ENCODE measurements at places on chromosomes 4 and X.
A peak's percentile ranks its signal among the peaks of the same experiment; 100 is the strongest.

GRCh38 chr4:182604161-182604622, 313.0 kb downstream of the DCTD start:
- no peak overlapping the region for H3K4me3 ChIP-seq
- H3K4me1 ChIP-seq = no peaks in the 10 kb centered on the region
- DNase-seq = no peak
- H3K27me3 ChIP-seq = no peaks in the 10 kb centered on the region

DNA sequence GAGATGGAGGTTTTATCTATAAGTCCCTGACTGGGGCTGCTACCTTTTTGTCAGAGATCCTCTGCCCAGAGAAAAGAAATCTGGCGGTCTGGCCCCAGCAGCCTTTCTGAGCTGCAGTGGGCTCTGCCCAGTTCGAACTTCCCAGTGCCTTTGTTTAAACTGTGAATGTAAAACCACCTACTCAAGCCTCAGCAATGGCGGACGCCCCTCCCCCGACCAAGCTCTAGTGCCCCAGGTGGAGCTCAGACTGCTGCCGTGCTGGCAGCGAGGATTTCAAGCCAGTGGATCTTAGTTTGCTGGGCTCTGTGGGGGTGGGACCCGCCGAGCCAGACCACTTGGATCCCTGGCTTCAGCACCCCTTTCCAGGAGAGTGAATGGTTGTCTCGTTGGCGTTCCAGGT, 121.8 kb downstream of the TSPAN5 start:
- no peak for DNase-seq
- no peaks in the 10 kb centered on the region for H3K4me1 ChIP-seq
- H3K4me3 ChIP-seq = no peak overlapping the region

DNA sequence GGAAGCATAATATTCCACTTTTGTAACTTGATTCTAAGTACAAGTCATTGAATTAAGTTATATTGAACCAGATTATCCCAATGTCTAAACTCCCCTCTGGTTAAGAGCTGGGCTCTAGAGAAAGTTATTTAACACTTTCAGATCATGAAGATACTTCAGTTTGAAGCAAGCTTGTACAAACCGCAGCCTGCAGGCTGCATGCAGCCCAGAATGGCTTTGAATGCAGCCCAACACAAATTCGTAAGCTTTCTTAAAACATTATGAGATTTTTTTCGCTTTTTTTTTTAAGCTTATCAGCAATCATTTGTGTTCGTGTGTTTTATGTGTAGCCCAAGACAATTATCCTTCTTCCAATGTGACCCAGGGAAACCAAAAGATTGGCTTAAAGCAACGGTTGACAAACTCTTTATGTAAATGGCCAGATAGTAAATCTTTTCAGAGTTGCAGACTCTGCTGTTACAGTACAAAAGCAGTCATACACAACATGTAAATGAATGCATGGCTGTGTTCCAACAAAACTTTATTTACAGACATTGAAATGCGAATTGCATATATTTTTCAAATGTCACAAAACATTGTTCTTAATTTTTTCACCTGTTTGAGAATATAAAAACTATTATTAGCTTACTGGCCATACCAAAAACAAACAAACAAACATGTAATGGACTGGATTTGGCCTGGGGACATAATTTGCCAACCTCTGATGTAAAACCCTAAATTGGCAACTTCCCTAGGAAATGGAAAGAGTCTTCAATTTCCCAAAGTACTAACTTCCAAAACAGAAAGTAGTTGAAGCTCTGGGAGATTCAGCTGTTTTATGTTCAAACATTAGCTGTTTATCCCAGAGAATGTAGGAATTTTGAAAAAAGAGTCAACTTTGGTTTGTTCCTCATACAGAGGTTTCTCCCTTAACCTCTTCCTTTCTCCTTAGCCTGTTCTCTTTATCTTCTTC, 201.1 kb upstream of the MBNL3 start:
- H3K4me3 ChIP-seq = no peak overlapping the region
- H3K36me3 ChIP-seq = no peaks in the 10 kb centered on the region
- H3K27ac ChIP-seq = no peak overlapping the region

DNA sequence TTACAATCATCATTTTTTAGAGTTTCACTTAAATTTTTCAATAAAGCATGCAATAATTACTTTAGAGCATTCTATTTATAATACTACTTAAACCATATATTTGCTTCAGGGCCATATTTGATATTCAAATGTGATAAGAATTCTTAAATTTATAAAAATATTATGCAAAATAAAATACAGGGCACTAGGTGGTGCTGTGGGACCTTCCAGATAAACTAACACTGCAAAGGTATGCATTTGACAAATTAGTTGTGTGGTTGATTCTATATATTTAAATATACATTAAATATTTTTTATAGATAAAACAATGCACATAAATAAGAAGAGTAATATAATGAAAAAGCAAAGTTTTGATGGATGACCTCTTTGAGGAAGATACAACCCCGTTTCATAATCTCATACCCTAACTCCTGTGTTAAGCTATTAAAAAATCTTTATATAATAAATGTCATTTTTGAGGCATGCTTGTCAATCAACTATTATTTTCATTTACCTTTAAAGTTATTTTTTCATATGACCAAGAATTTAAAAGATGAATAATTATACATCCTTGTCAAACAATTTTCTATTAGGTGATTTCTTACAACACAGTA, 128.4 kb downstream of the REELD1 start:
- H3K36me3 ChIP-seq = no peaks in the 10 kb centered on the region
- H3K4me1 ChIP-seq = peaks cover 31% of the 10 kb centered on the region
- DNase-seq = peak; percentile 57
- H3K27ac ChIP-seq = no peak overlapping the region
- H3K27me3 ChIP-seq = no peaks in the 10 kb centered on the region
- H3K4me3 ChIP-seq = no peak overlapping the region

- no peak overlapping the region for H3K27ac ChIP-seq
- H3K27me3 ChIP-seq = no peaks in the 10 kb centered on the region
- peaks cover 5% of the 10 kb centered on the region for H3K36me3 ChIP-seq
- no peaks in the 10 kb centered on the region for H3K4me1 ChIP-seq
- no peak overlapping the region for H3K4me3 ChIP-seq
Measured at GRCh38 chr4:87144356-87144755, 76.1 kb downstream of the KLHL8 start.

GRCh38 chr4:172680691-172681090, 487.9 kb upstream of the GALNT7 start:
- H3K27me3 ChIP-seq = no peaks in the 10 kb centered on the region
- no peak overlapping the region for H3K4me3 ChIP-seq
- no peaks in the 10 kb centered on the region for H3K36me3 ChIP-seq
- DNase-seq = no peak
- H3K4me1 ChIP-seq = no peaks in the 10 kb centered on the region

DNA sequence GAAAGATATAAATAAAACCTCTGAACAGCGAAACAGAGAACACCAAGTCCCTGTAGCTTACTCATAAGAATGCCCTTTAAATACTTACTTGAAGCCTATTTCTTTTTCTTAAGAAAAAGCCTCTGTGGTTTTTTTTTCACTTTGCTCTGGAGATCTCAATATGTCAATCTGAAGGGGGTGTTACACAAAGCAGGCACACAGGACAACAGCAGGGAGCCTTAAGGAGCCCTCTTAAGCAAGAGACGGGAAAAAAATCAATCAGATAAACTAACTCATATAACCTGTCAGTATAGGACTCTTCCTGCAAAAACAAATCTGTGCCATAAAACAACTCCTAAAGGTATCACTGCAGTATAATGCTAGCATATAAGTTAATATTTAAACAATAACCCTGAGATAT, 611.1 kb upstream of the ATOH1 start:
- no peak overlapping the region for H3K4me3 ChIP-seq
- no peak overlapping the region for H3K27ac ChIP-seq
- no peaks in the 10 kb centered on the region for H3K36me3 ChIP-seq

DNA sequence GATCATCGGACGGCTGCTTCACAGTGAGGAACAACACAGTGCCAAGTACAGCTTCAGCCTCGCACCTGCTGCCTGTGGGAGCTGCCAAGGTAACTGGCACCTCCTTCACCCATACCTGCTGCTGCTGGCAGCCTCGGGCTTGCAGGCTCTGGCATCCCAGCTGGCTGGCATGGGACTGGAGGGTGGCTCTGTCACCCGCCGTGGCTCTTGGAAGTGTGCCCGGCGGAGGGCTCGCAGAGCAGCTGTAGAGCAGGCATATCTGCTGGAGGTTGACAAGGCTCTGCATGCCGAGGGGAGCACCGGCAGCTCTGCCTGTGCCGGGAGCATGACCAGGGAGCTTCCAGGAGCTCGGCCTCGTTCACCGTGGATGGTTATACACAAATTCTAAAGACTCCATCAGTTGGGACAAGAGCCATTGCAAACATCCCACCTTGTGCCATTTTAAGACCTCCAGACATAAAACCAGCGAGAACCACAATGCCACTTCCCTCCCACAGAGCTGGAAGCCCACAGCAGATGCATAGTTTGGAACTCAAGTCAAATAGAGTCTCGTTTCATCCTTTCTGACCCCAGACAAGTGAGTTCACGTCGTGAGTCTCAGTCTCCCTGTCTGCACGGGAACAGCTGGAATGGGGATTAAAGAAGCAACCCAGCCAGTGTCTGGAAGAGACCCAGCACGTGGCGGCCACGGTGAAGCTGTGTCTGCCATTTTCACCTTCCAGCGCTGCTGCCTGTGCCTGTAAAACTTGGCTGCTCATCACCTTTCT, 84.3 kb upstream of the PSAPL1 start:
- no peaks in the 10 kb centered on the region for H3K36me3 ChIP-seq
- DNase-seq = no peak
- H3K27me3 ChIP-seq = peaks cover 94% of the 10 kb centered on the region
- H3K27ac ChIP-seq = no peak overlapping the region
- H3K4me1 ChIP-seq = no peaks in the 10 kb centered on the region

GRCh38 chr4:66273110-66273509, 602.8 kb upstream of the EPHA5 start:
- H3K4me1 ChIP-seq = no peaks in the 10 kb centered on the region
- H3K36me3 ChIP-seq = no peaks in the 10 kb centered on the region

- no peaks in the 10 kb centered on the region for H3K36me3 ChIP-seq
- H3K27me3 ChIP-seq = no peaks in the 10 kb centered on the region
- no peak overlapping the region for H3K27ac ChIP-seq
- H3K4me3 ChIP-seq = peak overlapping the region; percentile 19
- no peaks in the 10 kb centered on the region for H3K4me1 ChIP-seq
Measured at GRCh38 chr4:165610679-165611437, 232.1 kb downstream of the CPE start.

DNA sequence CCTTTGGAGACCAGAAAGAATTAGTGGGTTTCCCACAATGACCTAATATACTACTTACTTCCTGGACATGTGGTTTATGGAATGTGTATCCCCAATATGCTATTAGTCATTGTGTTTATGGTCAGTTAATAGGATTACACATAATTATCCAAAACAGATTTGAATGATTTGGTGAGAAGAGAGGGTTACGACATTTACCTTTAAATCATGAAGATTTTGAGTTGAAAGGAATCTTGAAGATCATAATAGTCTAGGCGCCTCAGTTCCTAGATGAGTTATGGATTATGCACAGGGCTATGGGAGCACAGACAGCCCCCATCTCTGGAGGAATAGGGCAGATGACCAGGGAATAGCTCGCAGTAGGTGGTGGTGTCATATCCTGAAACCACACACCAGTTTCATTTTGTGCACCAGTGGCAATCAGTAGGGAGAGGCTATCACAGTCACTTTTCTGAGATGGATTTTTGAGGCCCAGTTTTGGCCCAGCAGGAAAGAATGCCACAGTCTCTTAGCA, 61.3 kb downstream of the SEPTIN11 start:
- H3K27me3 ChIP-seq = no peaks in the 10 kb centered on the region
- H3K36me3 ChIP-seq = no peaks in the 10 kb centered on the region
- no peak overlapping the region for H3K4me3 ChIP-seq
- H3K4me1 ChIP-seq = peaks cover 18% of the 10 kb centered on the region

- H3K4me1 ChIP-seq = peaks cover 6% of the 10 kb centered on the region
- H3K36me3 ChIP-seq = no peaks in the 10 kb centered on the region
- no peak overlapping the region for H3K27ac ChIP-seq
- H3K4me3 ChIP-seq = no peak overlapping the region
- no peak for DNase-seq
Measured at GRCh38 chrX:50100188-50100587, 100.6 kb downstream of the AKAP4 start.

DNA sequence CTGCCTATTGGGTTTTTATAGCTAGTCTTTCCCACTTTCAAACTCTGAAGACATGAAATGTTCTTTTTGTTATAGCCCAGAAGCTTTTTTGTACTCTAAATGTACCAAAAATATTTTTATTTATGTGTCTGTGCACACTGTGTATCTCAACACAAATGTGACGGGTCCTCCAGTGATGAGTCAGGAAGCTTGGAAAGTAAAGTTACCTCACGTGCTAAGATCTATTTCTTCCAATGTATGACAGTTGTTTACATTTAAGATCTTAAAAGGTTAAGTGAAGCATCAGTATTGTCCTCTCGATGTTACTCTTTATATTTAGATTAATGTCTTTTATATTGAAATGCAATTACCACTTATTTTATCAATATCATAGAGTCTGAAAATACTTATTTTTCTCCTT, 29.1 kb upstream of the PRSS12 start:
- DNase-seq = no peak
- H3K4me1 ChIP-seq = no peaks in the 10 kb centered on the region
- H3K4me3 ChIP-seq = no peak overlapping the region
- no peaks in the 10 kb centered on the region for H3K36me3 ChIP-seq
- H3K27me3 ChIP-seq = no peaks in the 10 kb centered on the region

- no peak overlapping the region for H3K27ac ChIP-seq
- DNase-seq = no peak
- H3K4me3 ChIP-seq = no peak overlapping the region
- no peaks in the 10 kb centered on the region for H3K4me1 ChIP-seq
Measured at GRCh38 chr4:26076000-26076587, 162.1 kb downstream of the SMIM20 start.

GRCh38 chr4:77078401-77078800, 2.6 kb upstream of the CCNI start:
- H3K27ac ChIP-seq = no peak overlapping the region
- no peaks in the 10 kb centered on the region for H3K36me3 ChIP-seq

GRCh38 chrX:78944351-78944750, 840 bp upstream of the P2RY10 start:
- no peaks in the 10 kb centered on the region for H3K27me3 ChIP-seq
- no peak for DNase-seq
- no peak overlapping the region for H3K4me3 ChIP-seq
- peaks cover 9% of the 10 kb centered on the region for H3K4me1 ChIP-seq
- H3K27ac ChIP-seq = peak overlapping the region; percentile 92

- H3K4me1 ChIP-seq = no peaks in the 10 kb centered on the region
- H3K4me3 ChIP-seq = no peak overlapping the region
- H3K36me3 ChIP-seq = no peaks in the 10 kb centered on the region
- H3K27ac ChIP-seq = no peak overlapping the region
- no peaks in the 10 kb centered on the region for H3K27me3 ChIP-seq
Measured at GRCh38 chr4:84614891-84615290, 32.0 kb downstream of the CDS1 start.

- H3K4me3 ChIP-seq = no peak overlapping the region
- no peaks in the 10 kb centered on the region for H3K36me3 ChIP-seq
- no peak overlapping the region for H3K27ac ChIP-seq
- no peaks in the 10 kb centered on the region for H3K4me1 ChIP-seq
- DNase-seq = no peak
Measured at GRCh38 chr4:67162690-67163089, 382.6 kb downstream of the CENPC start.

GRCh38 chr4:13544606-13545393, 492 bp upstream of the NKX3-2 start:
- H3K4me1 ChIP-seq = peaks cover 5% of the 10 kb centered on the region
- H3K36me3 ChIP-seq = no peaks in the 10 kb centered on the region
- peaks cover 25% of the 10 kb centered on the region for H3K27me3 ChIP-seq
- no peak overlapping the region for H3K27ac ChIP-seq
- DNase-seq = no peak
